ENCODE measurements at places on chromosomes 13 and 19. TPM values are rescaled to one million over a fixed set of nuclear protein-coding genes. Genes with fewer than 3 reads are reported as not detected.

DNA sequence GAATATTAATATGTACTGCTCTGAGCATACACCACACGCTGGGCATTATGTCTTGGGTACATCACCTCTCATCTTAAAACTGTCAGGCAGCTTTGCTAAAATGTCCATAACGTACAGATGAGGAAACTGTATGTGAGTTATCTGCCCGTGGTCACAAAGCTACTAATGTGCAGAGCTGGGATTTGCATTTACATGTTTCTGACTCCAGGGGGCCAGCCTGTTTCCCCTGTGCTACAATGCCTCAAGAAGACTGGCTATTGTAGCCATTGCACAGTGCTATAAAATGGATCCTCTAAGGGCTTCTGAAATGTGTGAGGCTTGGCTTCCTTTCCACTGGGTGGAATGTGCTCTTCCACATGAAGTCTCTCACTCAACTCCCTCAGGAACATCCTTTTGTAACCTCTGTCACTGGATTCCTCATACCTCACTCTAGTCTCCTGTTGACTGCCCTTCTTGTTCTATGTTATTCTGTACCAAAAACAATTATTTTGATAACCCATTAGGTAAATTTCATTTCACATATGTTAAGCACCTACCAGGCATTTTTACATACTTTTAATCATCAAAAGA lies 95.6 kb upstream of the HTR2A start:
- H3K36me3 ChIP-seq: no peaks in the 10 kb centered on the region
- DNase-seq: no peak
- no peak overlapping the region for H3K27ac ChIP-seq
- no peak overlapping the region for H3K4me3 ChIP-seq

PRR12 gene
- 29.9 TPM for total RNA-seq

DNA sequence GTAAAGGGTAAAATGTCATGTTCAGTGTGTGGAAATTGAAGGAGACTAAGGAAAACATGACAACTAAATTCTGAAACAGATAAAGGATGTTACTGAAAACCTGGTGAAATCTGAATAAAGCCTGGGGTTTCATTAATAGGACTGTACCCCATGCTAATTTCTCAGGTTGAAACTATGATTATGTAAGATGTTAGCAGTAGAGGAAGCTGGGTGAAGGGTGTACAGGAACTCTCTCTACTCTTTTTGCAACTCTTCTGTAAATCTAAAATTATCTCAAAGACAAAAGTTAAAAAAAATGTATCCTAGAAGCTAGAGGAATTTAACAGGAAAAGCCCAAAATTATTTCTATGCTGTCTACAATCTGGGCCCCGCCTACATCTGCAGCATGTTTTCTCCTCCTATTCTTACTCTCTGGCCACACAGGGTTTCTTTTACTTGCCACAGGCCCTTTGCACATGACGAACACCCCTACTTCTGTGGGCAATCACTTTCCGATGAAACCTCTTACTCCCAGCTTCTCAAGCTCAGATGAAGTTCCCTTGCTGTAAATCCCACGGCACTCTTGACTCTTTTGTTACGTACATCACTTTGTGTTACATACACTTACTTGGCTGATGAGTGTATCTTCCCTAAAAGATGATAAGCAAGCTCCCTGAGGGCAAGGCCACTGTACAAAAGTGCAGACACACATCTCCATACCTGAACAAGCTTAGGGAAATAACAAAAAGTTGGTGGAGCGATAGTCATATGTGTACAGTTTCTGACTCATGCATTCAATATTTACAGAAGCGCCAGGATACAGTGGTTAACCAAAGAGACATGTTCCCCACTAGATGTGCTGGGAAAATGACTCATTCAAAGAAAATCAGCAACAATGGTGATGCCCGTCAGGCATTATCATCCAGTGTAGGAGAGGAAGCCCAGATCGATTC lies 32.6 kb downstream of the RUBCNL start:
- peak; percentile 97 for DNase-seq
- no peak overlapping the region for H3K4me3 ChIP-seq
- H3K27me3 ChIP-seq: peaks cover 5% of the 10 kb centered on the region

DNA sequence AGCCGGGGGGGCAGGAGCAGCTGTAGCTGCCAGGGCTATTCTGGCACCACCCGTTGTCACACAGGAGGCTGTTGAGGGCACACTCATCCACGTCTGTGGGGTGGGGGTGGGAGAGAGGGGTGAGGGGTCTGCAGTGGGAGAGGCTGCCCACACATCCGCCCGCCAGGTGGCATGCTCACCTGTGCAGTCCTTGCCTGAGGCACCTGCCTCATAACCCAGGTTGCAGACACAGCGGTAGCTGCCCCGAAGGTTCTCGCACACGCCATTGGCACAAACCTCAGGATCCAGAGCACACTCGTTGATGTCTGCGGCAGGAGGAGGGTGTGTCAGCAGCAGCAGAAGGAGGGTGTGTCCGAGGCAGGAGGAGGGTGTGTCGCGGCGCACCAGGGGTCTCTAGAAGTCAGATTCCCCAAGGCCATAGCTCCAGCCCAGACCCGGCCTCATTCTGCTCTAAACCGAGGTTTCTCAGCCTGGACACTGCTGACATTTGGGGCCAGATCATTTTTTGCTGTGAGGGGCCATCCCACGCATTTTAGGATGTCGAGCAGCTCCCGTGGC lies 20.3 kb downstream of the FBN3 start:
- no peak overlapping the region for H3K27ac ChIP-seq
- DNase-seq: no peak
- no peaks in the 10 kb centered on the region for H3K36me3 ChIP-seq

EDNRB gene
- total RNA-seq: 3.2 TPM

Data from astrocyte (in vitro differentiated cells and primary cell).